ENCODE measurements at places on chromosomes 13 and 19.
A peak's percentile ranks its signal among the peaks of the same experiment; 100 is the strongest.

GRCh38 chr19:8648240-8648639 is 17.8 kb downstream of the NFILZ start:
- DNase-seq, result no peak

DNA sequence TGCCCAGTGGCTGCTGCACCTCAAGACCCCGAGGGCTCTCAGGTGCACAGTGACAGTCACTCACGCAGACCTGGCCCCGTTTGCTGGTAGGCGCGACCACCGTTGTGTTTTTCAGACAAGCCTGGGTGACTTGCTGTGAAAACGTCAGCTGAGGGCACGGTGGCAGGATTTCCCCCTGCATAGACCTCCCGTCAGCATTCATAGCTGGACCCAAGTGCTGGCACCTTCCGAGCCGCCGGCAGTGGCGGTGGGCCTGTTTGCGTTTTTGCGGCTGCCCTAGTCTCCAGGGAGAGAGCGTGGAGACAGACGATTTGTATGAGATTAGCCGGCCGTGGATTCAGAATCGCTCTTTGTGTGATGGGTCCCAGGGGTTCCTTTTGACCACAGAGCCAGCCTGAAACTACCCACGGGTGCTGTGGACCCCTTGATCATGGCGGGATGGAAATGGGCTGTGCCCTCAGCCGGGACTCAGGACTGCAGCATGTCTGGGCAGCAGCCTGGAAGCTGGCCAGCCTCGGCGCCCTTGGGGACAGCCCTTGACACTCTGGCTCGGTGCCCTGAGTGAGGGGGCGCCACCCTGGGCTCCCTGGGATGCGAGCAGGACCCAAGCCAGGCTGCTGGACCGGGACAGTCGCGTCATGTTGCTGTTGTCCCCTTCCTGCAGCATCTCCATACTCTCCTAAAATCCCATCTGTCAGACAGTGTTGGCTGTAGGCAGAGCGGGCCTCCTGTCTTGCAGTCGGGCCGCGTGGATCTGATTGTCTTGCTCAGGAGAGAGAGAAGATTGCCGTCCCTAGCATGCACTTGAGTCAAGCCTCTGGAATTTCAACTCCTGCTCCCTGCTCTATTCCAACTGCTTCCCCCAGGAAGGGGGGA is 8.6 kb downstream of the KDM4B start:
- DNase-seq, result no peak

DNA sequence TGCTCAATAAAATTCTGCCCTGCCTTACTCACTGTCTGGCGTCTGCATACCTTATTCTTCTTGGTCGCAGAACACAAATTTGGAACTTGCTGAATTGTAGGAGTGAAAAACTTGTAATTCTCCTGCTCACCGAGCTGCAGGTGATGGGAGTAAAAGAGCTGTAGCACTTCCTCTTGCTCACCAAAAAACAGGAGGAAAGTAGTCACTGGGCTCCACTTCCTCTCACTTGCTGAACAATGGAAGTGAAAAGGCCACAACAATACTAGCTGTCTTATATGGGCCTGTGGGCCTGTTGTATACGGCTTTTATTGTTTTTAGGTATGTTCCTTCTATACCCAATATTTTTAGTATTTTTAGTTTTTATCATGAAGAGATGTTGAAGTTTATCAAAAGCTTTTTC is 978.7 kb downstream of the SLITRK5 start:
- DNase-seq, result no peak

- DNase-seq, result peak; percentile 59
These were observed 17.9 kb downstream of the DEDD2 start for GRCh38 chr19:42199440-42200115.

GRCh38 chr13:44710576-44710975 is 134.4 kb upstream of the TSC22D1 start:
- DNase-seq, result no peak

- DNase-seq, result no peak
These were observed 13.9 kb upstream of the MADCAM1 start for GRCh38 chr19:482186-483041.

GRCh38 chr13:95627590-95627989 is 16.9 kb downstream of the DZIP1 start:
- no peak for DNase-seq

DNA sequence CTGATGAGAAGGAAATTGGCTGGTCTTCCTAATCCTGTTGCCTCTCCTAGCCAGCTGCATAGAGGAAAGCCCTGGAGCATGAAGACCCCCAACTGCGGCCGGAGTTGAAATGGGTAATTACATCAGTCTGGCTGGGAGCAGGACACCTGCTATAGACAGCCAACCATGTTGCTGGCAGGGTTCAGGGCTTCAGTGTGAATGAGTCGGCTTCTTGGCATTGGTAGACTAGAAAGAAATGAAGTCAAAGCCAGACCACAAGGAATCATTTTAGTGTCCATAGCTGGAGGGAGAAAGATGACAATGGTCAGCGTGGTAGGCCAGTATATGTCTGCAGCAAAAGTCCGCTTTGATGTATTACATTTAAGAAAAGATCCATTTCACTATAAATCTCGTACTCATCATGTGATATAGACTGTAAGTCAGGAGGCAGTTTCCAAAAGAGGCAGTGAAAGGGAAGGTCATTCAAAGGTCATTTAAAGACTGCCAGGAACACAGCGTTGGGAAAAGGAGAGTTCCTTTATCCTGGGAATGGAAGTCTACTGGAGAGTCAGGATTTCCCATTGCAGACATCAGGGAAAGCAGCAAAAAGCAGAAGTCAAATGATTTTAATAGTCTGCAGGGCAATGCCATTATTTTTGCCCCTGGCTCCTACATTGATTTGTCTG is 262.7 kb downstream of the DNAJC15 start:
- no peak for DNase-seq

GRCh38 chr19:19040417-19040816 is 7.0 kb downstream of the ARMC6 start:
- DNase-seq, result no peak

GRCh38 chr13:48592688-48593049 is 59.8 kb upstream of the RCBTB2 start:
- DNase-seq, result no peak

DNA sequence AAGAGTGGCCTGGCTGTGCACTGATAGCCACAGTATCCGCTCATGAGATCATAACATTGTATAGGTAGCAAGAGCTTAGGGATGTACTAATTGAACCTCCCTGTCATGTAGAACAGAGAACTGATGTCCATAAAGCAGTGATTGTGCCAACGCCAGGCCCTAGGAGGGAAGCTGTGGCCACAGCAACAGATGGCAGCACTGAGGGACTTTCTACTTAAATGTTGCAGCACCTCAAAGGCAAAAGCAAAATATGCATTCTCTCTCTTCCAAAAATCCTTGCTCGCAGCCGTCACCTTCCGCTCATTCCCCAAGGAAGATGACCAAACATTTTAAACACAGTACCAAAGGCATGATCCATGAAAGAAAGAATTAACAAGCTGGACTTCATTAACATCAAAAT is 32.3 kb downstream of the COL4A1 start:
- DNase-seq, result no peak

GRCh38 chr13:32857689-32858088 is 158.5 kb upstream of the KL start:
- no peak for DNase-seq

DNA sequence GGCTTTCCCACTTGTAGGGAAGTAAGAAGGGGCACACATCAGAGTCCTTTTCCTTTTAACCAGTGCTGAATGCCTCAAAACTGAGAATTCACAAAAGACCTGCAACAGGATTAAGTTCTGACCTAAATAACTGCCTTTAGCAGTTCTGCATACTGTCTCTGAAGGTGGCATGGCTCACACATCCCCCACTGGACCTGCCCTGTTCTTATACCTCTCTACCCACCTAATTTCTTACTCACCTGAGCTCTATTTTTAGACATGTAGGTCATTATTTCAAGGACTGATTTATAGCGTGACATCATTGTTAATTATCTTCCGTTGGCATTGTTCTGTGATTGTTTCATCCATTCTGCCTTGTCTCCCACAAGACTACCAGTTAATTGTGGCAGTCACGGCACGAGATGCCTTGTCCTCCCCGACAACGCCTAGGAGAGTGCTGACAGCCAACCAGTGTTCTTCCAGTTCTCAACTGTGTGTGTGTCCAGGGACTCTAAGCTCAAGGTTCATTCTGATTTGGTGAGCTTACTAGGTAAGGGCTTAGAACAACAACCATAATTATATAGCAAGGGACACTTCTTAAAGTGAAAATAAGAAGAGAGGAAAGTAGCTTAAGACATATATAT is 27.1 kb upstream of the UBL3 start:
- no peak for DNase-seq

GRCh38 chr19:35696835-35697234 is 7.5 kb upstream of the ZBTB32 start:
- no peak for DNase-seq

DNA sequence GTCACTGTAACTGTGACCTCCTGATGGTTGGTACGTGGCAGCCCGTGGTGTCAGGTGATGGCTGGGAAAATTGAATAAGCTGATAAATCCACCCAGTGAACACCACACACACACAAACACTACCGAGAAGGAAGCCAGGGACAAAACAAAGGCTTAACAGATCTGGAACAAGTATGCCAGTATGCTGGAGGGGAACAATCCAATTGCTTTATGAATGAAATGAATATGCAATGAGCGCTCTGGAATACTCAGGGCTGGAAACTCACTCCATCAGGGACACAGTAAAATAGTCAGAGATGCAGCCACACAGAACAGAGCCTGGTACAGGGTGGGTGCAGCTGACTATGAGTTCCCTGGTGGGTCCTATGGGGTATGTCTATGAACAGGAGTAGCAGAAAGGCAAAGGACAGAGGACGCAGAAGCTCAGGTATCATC is 16.7 kb downstream of the TMTC4 start:
- DNase-seq, result no peak

GRCh38 chr13:88979465-88980175 is 1308.4 kb downstream of the SLITRK5 start:
- no peak for DNase-seq

DNA sequence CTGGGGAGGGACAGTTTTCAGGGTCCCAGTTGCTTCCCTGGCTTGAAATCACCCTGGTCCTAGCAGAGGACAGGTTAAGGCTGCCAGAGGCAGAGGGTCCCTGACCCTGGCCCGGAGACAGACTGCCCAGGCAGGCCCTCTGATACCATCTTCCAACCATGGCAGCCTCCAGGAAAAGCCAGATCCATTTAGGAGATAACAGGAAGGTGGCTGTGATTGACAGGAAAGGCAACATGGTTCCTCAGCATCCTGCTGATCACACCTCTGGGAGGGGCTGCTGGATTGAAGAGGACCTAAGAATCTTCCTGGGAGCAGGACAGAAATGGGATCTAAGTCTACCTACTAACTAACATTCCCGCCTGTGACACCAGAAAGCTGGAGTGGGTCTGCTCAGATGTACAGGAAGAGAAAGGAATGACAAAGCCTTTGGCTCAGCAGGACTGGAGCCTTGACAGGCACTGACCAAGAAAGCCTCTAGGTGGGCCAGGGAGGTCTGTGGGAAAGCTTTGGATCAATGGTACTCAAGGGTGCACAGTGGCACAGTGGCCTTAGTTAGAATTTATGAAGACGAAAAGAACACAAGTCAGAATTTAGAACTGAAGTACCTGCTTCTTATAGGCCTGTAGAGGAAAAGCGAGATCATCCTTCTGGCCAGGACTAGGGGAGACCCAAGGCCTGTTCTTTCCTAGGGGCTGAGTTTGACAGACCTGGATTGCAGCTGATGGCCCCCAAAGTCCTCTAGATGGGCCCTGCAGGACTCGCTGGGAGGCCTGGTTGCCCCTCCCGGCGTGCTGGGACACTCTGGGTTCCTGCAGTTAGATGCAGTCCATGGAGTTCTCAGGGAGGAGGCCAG is 2.3 kb upstream of the PRKACA start:
- no peak for DNase-seq

DNA sequence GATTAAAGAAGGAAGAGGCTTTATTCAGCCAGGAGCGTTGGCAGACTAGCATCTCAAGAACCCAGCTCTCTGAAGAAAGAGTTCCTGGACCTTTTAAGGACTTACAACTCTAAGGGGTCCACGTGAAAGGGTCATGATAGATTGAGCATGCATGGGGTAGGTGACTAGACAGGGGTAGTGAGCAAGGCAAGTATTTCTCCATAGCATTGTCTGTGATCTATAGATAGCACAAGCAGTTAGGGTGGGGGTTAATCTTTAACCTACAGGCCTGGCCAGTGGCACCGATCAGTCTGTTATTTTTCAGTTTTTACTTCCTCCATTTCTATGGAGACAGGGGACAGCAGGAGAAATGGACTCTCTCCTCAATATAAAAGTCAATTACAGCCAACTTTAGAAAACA is 983.7 kb downstream of the SLITRK1 start:
- DNase-seq, result no peak

- no peak for DNase-seq
These were observed 208.9 kb upstream of the TMTC4 start for GRCh38 chr13:100883453-100883852.

GRCh38 chr19:38429055-38429810 is 3.2 kb upstream of the RASGRP4 start:
- DNase-seq, result no peak

- no peak for DNase-seq
These were observed 21.0 kb upstream of the SIAH3 start for GRCh38 chr13:45872566-45872965.

- DNase-seq, result no peak
These were observed 337.7 kb downstream of the DNAJC15 start for GRCh38 chr13:43360892-43361610.

DNA sequence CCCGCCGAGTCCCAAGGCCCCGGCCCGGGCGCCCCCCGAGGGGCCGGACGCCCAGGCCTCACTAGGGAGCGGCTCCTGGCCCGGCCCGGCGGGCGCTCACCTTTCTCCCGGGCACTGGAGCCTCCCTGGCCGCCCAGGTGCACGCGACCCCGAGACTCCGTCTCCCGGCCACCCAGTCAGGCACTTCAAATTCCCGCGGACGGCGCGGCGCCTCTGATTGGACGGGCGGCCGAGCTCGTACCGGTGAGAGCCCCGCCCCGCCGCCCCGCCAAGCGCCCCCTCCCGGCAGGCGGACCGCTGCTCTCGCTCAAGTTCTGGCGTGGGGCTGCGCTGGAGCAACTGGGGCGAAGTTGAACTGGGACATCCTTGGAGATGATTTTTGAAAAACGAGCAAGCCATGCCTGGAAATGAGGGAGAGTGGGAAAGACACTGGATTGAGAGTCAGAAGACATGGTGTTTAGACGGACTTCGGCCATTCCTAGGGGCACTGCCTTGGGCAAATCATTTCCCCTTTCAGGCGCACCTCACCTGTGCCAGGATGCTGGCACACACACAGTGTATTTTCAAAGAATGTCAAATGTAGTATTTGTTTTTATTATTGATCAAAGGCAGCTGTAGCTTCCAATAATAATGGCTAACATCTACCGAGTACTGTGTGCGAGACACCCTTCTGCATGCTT is 485.3 kb downstream of the UQCRFS1 start:
- no peak for DNase-seq

DNA sequence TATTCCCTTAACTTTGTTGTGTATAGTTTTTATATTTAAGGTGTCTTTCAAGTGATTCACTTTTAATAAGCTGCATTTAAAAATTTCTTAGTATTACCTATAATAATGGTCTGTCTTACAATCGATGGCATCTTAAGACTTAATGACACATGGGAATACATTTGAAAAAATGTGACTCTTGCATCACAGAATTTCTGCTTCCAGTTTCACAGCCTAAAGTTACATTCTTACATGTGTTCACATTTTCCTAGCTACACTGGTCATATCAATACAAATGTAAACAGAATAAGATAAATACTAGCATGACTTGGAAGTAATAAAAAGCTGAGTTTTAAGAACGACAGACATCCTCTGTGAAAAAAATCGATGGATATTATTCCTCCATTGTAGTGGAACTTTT is 1597.1 kb upstream of the MIR17HG start:
- DNase-seq, result no peak

All from CD4-positive, alpha-beta T cell treated with Interleukin-6 at 100 ng/mL for 8 hours (primary cell).